Smooth muscle cell of the brain vasculature (primary cell): ENCODE measurements at places on chromosomes 11 and 22.
A peak's percentile ranks its signal among the peaks of the same experiment; 100 is the strongest.

- no peak for DNase-seq
Observed at GRCh38 chr11:120457996-120458395, 53.6 kb upstream of the GRIK4 start.

GRCh38 chr22:41469218-41469851 is 418 bp downstream of the ACO2 start:
- no peak for DNase-seq

DNA sequence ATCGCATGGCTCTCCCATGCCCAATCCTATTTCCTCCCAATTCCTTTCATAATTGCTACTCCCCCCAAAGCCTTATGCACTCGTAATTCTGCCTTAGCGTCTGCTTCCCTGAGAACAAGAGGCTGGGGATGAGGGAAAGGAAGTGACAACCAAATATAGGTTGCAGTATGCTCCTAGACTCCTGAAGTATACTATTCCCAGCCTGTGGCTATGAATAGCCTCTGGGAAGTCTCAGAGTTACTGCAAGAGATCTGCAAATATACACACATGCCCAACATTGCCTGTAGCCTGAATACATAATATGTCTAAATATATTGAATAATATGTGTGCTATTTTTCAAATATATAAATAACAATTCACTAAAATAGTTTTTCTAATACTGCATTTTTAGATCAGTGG is 96.1 kb upstream of the CD44 start:
- no peak for DNase-seq

GRCh38 chr11:122375687-122376399 is 259.8 kb upstream of the BLID start:
- no peak for DNase-seq

DNA sequence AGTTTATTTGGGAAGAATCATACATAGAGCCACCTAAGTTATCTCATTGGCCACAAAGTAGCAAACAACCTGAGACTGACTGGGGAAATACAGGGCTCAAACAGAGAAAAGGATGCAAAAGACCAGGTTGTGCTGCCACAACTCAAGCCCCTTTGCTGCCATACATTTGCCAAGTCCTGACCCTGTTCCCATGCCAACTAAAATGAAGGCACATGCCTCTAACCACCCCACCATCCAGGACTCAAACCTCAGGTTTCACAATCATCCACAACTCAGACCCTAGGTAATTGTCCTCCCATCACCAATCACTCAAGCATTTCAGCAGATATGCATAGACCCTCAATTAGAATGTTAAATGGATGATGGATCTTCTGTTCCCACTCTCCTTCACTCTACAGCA is 1.4 kb upstream of the MS4A1 start:
- no peak for DNase-seq

- no peak for DNase-seq
Observed at GRCh38 chr22:37018815-37019308, 385 bp downstream of the TST start.

- DNase-seq: peak; percentile 15
Observed at GRCh38 chr11:57426929-57427726, at the start of gene SLC43A3. Gene SLC43A3 (minus strand): TSS chr11:57427121. CDS start chr11:57426172, 949 bp downstream.

- no peak for DNase-seq
Observed at GRCh38 chr11:88632163-88632562, 294.6 kb upstream of the CTSC start.

DNA sequence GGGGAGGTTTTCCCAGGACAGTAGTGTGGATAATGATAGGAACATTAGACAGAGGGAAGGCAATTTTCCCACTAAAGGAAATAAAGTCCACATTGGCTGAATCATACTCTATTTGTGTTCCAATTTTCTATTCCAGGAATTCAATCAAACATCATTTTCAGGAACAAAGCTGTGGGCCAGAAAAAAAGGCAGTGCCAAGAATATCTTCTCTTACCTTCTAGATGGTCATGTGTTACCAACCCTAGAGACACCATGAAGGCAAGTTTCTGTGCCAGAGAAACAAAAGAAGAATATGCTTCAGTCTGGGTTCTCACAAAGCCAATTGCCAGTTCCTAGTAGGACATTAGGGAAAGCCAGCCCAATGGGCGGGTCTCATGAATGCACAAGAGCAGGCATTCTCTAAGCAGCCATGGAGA is 27.5 kb downstream of the LARGE2 start:
- DNase-seq: no peak

DNA sequence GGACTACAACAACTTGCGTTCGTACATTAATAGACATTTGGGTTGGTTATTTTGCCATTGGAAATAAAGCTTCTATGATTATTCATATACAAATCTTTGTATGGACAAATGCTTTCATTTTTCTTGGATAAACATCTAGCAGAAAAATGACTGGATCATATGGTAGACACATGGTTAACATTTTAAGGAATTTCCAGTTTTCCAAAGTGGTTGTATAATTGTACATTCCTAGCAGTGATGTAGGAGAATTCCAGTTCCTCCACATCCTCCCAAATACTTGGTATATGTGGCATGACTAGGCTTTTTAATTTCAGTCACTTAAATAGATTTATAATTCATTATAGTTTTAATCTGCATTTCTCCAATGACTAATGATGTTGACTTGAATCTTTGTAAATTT is 246.2 kb upstream of the NCAM1 start:
- no peak for DNase-seq

DNA sequence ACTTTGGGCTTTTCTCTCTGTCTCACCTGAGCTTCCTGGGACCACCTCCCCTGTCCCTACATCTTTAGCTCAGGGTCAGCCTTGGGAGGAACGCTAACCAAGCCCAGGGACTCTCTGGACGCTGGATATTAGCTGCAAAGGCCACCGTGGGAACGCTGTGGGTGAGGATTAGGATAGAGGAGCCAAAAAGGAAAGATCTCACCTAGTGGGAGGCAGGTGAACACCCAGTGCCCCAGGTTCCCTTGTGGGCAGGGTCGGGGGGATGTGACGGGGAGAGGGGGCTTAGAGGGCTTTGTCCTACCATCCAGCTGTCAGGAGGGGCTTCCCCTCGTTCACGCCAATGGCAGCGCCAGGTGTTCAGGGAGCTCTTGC is 50.2 kb downstream of the LINC01488 start:
- no peak for DNase-seq

GRCh38 chr11:47560426-47560825 is 5.0 kb upstream of the PTPMT1 start:
- no peak for DNase-seq

- DNase-seq: no peak
Observed at GRCh38 chr11:7583248-7583647, 69.4 kb downstream of the PPFIBP2 start.

DNA sequence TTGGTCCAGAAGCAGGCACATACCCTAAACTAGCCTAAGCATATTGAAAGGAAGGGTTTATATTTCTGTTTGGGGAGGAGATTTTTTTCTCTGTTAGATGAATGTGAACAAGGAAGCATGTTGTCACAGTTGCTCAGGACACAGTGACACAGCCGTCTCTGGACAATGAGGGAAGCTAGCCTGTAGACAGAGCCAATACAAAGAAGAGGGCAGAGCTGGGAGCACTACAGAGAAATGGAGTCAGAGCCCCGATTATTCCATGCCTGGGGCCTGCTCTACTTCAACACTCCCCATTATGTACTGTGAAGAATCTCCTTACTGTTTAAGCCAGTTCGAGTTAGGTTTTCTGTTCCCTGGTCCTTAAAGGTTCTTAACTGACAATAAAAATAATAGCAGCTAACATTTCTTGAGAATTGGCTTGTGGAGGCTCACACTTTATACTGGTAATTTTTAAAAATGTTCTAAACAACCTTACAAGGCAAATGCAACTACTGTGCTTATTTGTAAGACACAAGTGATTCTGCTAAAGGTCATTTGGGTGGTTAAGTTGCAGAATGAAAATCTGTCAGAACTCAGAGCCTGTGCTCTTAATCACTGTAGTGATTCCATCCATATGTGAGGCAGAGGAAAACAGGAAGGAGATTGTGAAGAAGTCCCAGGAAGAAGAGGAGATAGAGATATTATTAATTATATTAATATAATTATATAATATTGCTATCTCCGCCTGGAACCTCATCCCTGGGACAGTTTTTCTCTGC is 58.8 kb upstream of the RRAS2 start:
- DNase-seq: no peak

- no peak for DNase-seq
Observed at GRCh38 chr22:39098026-39098425, 982 bp downstream of the APOBEC3H start.

DNA sequence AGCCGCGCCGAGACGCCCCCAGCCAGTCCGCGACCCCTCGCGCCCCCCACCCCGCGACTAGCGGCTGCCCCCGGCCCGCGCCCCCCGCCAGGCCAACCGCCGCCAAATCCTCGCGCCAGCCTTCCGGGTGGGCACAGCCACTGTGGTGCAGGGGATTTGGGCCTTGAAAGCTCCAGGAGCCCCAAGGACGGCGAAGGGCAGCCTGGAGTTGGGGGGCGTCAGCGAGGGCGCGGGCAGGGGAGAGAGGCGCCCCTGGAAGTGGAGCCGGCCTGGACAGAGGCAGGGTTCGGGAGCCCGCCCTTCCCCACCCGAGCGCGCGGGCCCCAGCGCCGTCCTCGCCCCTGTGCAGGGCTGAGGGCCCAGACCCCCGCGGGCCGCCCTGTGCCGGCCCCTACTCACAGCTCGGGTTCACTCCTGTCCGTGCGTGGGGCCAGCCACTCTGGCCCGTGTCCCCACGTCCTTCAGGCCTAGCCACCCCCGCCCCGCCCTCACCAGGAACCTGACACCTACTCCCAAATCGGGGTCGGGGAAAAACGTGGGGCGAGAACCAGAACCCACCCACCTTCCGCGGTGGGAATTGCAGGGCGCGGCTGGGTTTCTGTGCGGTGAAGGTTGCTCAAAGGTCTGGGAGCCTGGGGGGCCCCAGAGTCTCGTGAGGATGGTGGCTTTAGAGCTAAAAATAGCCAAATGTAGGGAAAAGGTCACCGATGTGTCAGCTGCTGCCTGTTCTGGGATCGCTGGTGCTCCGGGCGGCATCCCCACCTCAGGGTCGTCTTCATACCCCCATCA is at the start of gene CPT1B:
TSS of gene CPT1B (minus strand) at position 441 of the 789 bp plus-strand sequence. CDS start 512 bp downstream, outside the sequence.
- DNase-seq: no peak

DNA sequence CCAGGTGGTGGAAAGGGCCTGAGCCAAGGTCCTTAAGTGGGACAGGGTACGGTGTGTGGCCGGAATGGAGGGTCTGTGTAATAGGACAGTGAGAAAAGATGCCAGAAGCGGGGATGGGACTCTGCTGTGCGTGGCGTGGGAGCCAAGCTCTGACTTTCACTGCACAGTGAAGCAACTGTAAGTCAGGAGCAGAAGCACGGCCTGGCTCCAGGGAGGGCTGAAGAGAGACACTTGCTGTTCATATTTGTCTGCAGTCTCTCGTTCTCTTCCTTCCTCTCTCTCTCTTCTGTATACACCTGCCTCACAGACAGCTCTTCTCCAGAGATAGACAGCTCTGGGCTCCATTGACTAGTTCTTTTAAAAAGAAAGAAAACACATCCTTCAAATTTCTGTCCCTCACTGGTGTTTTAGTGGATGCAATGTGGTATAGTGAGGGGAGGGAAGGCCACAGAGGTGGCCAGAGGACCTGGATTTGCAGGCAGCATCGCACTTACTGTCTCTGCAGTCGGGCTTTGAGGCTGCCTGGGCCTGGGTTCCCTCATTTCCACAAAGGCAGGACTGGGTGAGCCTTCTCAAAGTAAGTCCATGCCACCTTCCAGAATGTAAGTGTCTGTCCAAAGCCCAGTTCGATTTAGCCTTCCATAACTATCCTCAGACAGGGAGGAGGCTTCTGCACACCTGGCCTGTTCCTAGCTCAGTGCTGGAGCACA is 2.1 kb downstream of the IL17RA start:
- DNase-seq: no peak

DNA sequence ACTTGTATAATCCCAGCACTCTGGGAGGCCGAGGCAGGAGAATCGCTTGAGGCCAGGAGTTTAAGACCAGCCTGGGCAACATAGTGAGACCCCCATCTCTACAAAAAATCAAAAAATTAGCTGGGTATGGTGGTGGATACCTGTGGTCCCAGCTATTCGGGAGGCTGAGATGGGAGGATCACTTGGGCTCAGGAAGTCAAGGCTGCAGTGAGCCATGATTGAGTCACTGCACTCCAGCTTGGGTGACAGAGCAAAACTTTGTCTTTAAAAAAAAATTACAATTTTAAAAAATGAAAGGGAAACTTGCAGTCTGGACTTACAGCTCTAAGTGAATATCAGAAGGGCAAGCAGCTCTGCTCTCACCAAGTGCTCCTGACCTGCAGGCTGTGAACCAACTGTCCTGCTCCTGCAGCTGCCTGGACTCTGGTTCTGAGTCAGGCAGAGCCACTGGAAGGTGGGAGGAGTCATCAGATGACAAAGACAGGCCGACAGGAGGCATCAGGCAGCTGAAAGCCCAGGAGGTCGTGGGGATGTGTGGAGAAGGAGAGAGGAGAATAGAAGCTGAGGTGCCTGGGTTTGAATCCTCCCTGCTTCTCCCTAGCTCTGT is 9.6 kb downstream of the SMTNL1 start:
- DNase-seq: no peak

- no peak for DNase-seq
Observed at GRCh38 chr11:127733552-127733951, 733.0 kb upstream of the KIRREL3 start.

GRCh38 chr22:33842006-33842354 is 78.3 kb downstream of the LARGE1 start:
- no peak for DNase-seq

GRCh38 chr22:46803031-46803880 is 40.8 kb downstream of the TBC1D22A start:
- no peak for DNase-seq

- no peak for DNase-seq
Observed at GRCh38 chr11:8084352-8084751, 3.3 kb downstream of the TUB start.

GRCh38 chr11:85893395-85893794 is 38.2 kb downstream of the CCDC83 start:
- DNase-seq: no peak

DNA sequence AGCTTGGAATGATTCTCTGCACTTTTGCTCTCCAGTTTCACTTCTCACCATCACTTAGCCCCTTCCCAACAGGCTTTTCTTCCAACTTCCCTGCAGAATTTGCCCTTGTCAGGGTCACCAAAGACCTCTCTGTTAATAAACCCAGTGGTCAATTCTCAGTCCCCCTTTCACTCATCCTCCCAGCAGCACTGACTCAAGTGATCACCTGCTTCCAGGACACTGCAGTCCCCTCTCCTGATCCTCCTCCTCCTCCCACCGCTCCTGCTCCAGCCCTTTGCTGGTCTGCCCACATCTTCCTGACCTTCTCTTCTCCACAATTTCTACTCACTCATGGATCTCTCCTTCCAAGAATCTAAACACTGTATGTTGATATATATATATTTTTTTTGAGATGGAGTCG is 57.9 kb downstream of the SHISAL1 start:
- no peak for DNase-seq
